Stimulated activated CD4-positive, alpha-beta T cell treated with anti-CD3 and anti-CD28 coated beads, Interleukin-15, amount 100 ng/mL, for 24 hours (primary cell): ENCODE measurements at places on chromosomes 5 and 9.

GRCh38 chr5:170075696-170076095 is 30.0 kb upstream of the FOXI1 start:
- DNase-seq: no peak

GRCh38 chr5:61186634-61187033 is 24.4 kb upstream of the SMIM15 start:
- DNase-seq: no peak

DNA sequence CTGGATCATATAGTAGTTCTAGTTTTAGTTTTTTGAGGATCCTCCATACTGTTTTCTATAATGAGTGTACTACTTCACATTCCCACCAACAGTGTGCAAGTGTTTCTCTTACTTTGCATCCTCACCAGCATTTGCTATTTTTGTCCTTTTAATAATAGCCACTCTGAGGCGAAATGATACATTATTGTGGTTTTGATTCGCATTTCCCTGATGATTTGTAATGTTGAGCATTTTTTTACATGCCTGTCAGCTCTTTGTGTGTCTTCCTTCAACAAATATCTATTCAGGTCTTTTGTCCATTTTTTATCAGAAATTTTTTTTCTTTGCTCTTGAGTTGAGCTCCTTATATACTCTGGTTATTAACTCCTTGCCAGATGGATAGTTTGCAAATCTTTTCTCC is 114.0 kb downstream of the ADAMTSL1 start:
- no peak for DNase-seq

- DNase-seq: no peak
Measured at GRCh38 chr5:142315096-142315900, 9.5 kb downstream of the SPRY4 start.

DNA sequence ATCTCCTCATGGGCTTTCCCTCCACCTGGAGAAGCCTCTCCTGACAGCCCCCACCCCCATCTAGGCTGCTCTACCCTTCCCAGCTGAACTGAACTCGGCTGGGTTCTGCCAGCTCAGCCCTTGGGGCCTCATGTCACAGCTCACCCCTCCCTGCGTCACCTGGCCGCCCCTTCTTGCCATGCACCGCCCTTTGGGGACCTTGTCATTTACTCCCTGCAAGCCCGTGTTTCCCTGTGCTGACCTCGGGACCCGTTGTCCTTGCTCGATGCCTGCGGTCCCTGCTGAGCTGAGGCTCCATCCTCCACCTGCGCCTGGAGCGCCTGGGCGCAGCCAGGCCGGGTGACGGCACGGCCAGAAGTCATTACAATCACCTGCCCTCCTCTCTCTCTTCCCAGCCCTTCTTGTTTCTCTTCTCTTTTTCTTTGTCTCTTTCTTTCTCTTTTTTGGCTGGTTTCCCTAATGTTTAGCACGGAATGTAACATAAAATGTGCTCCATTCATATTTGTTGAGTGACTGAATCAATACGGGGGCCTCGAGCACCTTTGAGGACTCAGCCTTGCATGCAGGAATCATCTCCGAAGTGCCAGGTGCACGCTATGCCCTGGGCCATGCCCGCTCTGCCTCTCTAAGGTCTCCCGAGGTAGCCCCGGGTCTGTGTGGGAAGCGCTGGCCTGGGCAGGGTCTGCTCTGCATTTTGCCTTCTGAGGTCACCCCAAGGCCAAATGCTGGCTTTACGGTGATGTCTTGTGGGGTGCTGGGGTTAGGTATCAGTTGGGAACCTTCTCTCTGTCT is 48.1 kb upstream of the COL5A1 start:
- no peak for DNase-seq

GRCh38 chr9:6132650-6133049 is 83.0 kb upstream of the IL33 start:
- no peak for DNase-seq

DNA sequence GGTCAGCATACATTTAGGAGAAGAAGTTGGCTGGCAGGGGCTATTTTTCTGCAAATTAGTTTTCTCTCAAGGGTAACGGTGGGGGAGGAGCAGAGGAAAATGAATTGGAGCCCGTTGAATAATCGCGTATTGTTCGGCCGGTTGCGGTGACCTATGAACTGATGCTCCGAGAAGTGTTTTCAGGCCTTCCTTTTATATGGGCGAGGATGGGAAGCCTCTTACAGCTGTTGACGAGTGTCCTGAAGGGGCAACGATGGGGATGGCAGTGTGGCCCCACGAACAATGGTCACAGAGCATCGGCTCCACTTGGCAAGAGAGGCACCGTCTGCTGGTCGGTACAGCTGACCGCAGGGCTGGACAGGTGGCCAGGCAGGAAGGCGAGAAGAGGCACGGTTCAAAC is 400.7 kb downstream of the ZSWIM6 start:
- DNase-seq: no peak

- no peak for DNase-seq
Measured at GRCh38 chr5:173498286-173498685, 118.2 kb downstream of the BOD1 start.

DNA sequence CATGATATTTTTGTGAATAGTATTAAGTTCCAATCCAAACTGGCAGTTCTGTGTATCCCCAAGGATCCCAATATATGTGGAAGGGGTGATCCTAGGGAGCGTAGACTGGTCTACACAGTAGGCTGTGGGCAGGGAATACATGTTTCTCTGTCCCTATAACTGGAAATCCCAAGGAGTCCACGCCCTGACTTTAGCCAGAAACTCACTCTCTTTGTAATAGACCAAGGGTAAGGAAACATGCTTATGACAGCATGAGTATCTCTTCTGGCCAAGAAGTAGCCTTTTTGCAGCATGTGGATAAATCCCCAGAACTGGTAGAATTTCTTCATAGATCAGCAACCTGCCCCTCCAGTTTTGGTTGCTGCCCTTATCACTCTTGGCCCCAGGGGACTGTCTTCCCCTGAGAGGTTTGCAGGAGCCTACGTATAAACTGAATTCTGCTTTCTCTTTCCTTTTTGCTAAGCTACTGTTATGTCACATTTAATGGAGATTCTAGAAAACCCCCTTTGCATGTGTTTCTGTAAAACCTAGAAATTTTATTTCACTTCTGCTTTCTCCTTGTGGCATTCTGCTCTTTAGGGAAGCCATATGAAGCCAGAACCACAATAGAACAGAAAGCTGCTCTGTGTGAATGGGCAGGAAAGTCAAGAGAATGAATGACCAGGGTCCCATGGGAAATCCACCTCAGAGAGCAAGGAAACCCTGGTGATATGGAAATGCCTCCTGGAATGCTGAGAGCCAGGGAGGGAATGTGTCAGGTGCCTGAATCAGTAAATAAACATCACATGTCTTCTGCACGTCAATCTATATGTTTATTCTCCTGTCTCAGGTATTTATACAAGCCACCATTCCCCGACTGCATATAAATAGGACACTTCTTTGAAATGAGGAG is 3.5 kb downstream of the IFNA2 start:
- DNase-seq: no peak

- DNase-seq: no peak
Measured at GRCh38 chr5:34736445-34737115, 80.5 kb downstream of the RAI14 start.

- peak; percentile 19 for DNase-seq
Measured at GRCh38 chr5:57219386-57219785, 45.5 kb downstream of the GPBP1 start.

- peak; percentile 75 for DNase-seq
Measured at GRCh38 chr9:33458444-33458843, 11.1 kb upstream of the AQP3 start.

DNA sequence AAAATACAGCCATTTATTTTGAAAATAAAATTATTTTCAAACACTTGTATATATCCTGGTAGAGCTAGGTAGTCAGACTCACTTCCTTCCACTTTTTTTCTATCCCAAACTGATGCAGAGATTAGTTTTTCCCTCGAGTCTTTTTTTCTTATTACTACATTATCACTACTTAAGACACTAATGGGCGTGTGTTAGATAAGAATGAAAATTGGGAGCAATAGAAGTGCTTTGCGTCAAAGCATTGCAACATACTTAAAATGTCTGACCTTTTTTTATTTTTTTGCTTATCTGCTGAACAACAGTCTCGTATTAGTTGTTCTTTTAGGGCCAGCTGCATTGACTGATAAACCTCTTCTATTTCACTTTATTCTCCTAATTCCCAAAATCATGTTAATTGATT is 1278.7 kb downstream of the CDH12 start:
- DNase-seq: no peak

DNA sequence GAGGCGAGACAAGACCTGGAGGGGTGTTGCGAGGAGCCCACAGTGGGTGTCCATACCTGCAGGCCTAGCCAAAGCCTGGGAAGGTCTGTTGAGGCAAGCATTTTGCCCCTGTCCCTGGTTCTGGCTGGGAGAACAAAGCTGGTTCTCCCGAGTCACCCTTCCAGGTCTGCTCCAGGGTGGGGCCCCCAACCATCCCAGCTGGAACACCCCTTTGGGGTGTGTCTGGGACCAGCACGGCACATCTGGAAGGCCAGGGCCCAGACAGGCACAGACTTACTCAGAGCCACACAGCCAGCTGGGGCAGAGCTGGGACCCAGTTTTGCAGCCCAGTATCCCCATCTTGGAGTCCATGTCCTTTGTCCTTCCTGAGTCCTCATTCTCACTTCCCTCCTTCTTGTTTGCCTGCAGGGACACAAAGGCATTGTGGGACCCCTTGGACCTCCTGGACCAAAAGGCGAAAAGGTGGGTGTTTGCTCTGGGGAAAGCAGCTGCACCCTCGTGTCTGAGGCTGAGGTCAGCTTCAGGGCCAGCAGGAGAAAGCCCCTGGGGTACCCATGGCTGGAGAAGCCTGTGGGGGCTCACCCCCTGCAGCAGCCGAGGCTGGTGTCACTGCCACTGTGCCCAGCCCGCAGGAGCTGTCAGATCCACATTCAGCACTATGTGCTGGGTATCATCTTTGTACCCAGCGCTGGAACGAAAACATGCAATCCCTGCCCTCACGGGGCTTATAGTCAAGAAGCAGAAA is 38.4 kb upstream of the ORM1 start:
- DNase-seq: no peak

DNA sequence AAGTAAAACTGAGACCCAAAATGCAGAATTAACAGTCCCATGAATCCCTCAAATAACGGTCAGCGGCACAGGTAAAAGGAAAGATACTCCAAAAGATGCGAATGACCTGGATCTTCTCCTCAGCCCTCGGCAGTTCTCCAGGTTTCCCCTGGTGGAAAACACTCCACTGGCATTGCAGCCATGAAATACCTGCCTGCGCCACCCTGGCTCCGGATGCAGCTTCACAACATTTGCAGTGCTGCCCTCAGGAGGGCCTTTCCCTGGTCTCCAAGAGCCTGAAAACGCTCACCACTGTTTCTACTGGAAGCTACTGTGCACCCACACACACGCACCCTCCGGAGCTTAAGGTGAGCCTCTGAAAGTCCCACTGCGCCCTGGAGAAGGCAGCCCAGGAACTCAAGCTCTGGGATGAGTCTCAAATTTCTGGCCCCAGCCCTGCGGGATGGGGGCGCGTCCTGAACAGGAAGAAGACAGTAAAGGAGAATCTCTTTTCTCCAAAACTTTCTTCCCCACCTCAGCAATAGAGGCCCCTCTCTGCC is 612 bp downstream of the UGT3A2 start:
- no peak for DNase-seq

DNA sequence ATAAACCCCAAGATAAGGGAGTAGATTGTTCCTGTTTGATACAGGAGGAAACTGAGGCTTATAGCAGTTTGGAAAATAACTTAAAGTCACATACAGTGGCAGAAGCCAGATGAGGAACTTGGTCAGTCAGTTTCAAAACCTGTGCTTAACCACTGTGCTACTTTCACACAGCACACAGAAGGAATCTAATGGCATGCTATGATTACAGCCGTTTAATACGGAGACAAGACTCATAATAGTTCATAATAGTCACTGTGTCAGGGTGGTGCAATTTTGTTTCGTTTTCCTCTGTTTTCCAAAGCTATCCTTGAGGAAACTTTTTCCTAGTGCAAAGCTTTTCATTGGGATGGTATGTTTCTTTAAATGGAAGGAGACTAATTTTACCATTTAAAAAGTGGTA is 112.3 kb downstream of the GCNT1 start:
- no peak for DNase-seq

- DNase-seq: no peak
Measured at GRCh38 chr9:114433720-114434255, 46.0 kb upstream of the AKNA start.

- DNase-seq: no peak
Measured at GRCh38 chr9:9556865-9557803, 1055.7 kb downstream of the PTPRD start.

DNA sequence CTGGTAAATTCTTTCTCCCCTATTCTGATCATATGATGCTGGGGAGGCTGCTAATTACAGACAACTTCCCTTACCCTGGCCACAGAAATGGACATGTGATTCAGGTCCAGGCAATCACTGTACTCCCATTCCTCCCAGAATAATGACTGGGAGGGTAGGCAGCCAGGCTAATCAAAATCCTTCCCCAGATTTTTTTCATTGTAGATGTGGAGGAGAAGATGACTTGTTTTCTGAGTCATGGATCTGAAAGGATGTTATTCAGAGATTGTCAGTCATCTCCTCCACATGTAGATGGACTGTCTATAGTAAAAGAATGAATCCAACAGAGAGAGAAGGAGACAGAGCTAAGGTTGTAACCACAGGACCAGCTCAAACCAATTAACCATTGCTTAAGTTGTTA is 123.9 kb upstream of the PUM3 start:
- no peak for DNase-seq

- no peak for DNase-seq
Measured at GRCh38 chr5:151911011-151911410, 13.6 kb downstream of the GLRA1 start.

GRCh38 chr9:120490888-120491595 is 88.9 kb downstream of the CDK5RAP2 start:
- no peak for DNase-seq

- DNase-seq: no peak
Measured at GRCh38 chr9:119195521-119195920, 173.7 kb downstream of the BRINP1 start.

DNA sequence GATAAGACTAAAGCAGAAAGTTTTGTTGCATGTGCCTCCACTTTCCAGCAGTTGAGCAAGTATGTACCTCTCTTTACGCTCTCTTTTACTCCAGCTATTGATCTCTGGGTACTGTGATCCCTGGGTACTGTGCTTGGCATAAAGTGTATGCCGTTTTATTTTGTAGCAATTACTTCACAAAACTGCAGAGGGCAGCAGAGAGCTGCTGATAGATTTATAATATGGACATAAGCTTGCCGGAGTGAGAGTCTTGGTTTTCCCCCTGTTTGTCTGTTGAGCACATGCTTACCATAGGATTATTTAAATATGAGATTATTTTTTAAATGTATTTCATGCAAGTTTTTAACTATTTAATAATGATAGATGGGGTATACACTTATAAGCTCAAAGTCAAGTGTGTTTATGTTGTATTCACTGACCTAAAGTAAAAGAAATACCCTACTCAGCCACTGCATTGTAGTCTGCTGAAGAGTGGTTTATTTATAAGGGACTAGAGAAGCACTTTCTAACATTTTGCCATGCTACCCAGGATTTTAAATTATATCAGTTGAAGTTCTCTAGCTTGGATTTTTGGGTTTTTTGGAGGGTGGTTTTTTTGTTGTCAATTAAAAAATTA is 13.0 kb downstream of the TTC1 start:
- peak; percentile 52 for DNase-seq

DNA sequence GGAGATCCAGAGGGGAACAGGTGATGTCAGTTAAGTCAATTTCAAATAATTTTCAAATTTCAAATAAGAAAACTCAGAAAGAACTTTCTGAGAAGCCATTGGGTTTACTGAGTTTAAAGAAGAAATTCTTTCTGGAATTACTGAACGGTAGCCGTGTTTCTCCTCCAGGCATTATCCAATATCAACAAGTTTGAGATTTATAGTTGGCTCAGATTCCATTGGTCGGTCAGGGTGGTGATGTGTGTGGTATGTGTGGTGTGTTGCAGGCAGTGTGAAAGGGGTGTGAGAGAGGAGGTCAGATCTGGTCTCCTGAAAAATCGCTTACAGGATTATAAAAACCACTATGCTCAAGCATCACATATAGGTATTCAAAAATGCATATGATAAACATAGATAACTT is 60.1 kb downstream of the PDE4D start:
- DNase-seq: no peak
